CD4-positive, alpha-beta T cell (primary cell): ENCODE measurements at places on chromosomes 2 and 18.

DNA sequence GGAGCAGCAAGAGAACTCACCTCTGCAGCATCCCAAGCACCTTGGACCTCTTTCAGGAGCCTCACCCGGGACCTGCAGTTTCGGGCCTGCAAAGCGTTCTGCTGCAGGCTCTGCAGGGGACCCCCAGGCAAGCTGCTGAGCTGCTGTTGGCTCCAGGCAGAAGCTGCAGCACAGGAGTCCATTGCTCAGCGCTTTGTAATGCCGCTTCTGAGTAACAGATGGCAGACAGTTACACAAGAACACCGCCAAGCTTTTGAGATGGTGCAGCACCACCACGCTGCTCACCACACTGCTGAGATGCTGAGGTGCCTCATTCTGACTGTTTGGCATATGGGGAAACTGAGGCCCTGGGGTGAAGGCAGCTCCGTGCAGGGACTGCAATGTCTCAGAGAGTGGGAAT is 1.9 kb upstream of the GALNT14 start:
- H3K27ac ChIP-seq: no peak overlapping the region
- H3K36me3 ChIP-seq: no peaks in the 10 kb centered on the region
- no peak for DNase-seq
- H3K4me1 ChIP-seq: peaks cover 14% of the 10 kb centered on the region

- peaks cover 19% of the 10 kb centered on the region for H3K4me1 ChIP-seq
- no peak overlapping the region for H3K4me3 ChIP-seq
- no peak overlapping the region for H3K27ac ChIP-seq
- H3K36me3 ChIP-seq: peaks cover 79% of the 10 kb centered on the region
- no peaks in the 10 kb centered on the region for H3K27me3 ChIP-seq
Measured at GRCh38 chr2:201149064-201149820, 33.3 kb downstream of the CFLAR start.

- no peak overlapping the region for H3K27ac ChIP-seq
- H3K4me1 ChIP-seq: peaks cover 6% of the 10 kb centered on the region
- peaks cover 3% of the 10 kb centered on the region for H3K27me3 ChIP-seq
- no peaks in the 10 kb centered on the region for H3K36me3 ChIP-seq
- DNase-seq: no peak
- no peak overlapping the region for H3K4me3 ChIP-seq
Measured at GRCh38 chr2:102000012-102000411, 8.3 kb downstream of the IL1R2 start.

DNA sequence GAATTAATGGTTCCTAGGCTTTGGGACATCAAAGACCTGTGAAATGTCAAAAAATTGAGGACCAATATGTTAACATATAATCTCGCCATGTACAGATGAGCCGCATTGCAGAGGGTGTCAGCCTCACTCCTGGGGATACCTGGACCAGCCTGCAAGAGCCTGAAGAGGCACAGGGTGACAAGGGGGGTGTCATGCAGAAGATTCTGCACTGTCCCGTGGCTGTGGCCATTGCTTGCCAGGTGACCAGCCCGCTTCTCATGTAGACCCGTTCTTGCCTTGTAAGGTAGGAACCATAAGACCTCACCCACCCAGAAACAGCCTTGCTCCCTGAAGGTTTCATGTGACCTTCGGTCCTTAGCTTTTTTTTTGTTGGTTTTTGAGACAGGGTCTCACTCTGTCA is 37.5 kb downstream of the TMEM37 start:
- no peak overlapping the region for H3K4me3 ChIP-seq
- H3K27me3 ChIP-seq: no peaks in the 10 kb centered on the region
- H3K27ac ChIP-seq: no peak overlapping the region
- H3K4me1 ChIP-seq: no peaks in the 10 kb centered on the region

GRCh38 chr18:75161256-75162028 is 47.5 kb downstream of the PTGR3 start:
- no peaks in the 10 kb centered on the region for H3K27me3 ChIP-seq
- H3K27ac ChIP-seq: no peak overlapping the region
- no peaks in the 10 kb centered on the region for H3K36me3 ChIP-seq
- peaks cover 7% of the 10 kb centered on the region for H3K4me1 ChIP-seq

DNA sequence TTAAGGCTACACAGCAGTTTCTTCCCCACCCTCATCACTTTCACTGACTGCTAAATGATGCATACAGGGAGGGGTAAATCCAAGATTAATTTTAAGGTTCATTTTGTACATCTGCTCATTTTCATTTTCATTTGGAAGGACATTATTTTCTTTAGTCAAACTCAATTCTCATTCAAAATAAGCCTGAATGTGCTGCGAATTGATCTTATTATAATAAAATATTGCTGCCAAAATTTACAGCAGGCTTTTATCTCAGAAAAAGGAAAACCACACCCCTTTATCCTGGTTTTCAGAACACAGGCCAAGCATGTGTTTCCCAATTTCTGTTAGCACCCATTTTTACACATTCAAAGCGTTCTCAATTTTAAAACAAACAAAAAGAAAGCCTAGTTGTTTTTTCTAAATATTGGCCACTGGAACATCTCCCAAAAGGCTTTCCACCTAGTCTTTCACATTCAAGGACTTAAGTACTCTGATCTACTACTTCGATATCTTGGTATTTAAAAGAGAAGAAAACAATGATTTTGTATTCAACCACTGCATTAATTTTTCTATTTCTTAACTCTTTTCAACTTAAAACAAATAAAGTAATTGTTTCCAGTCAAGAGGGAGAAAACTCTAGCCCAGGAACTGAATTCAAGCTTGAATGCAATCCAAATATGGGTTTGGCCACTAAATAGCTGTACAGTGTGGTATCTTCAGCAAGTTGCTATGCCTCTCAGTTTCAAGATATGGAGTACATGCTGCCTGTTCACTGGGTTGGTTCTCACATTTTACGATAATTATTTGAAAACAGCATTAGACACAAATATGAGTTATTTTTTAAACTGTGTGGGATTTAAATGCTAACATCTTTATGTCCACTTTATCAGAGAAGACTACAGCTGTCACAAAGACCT is 52.5 kb downstream of the CDH2 start:
- no peaks in the 10 kb centered on the region for H3K4me1 ChIP-seq
- no peak overlapping the region for H3K4me3 ChIP-seq
- no peaks in the 10 kb centered on the region for H3K27me3 ChIP-seq
- H3K36me3 ChIP-seq: no peaks in the 10 kb centered on the region
- no peak for DNase-seq
- H3K27ac ChIP-seq: no peak overlapping the region

- no peak overlapping the region for H3K4me3 ChIP-seq
- no peaks in the 10 kb centered on the region for H3K27me3 ChIP-seq
- DNase-seq: no peak
- H3K27ac ChIP-seq: no peak overlapping the region
- H3K4me1 ChIP-seq: no peaks in the 10 kb centered on the region
Measured at GRCh38 chr18:59387687-59388565, 28.9 kb upstream of the LMAN1 start.

- no peaks in the 10 kb centered on the region for H3K27me3 ChIP-seq
- DNase-seq: no peak
- H3K4me3 ChIP-seq: no peak overlapping the region
- H3K4me1 ChIP-seq: no peaks in the 10 kb centered on the region
Measured at GRCh38 chr2:30974092-30974491, 164.1 kb downstream of the GALNT14 start.

GRCh38 chr2:145012806-145013205 is 492.9 kb upstream of the ZEB2 start:
- H3K27ac ChIP-seq: no peak overlapping the region
- no peaks in the 10 kb centered on the region for H3K27me3 ChIP-seq
